Activated CD4-positive, alpha-beta T cell treated with anti-CD3 and anti-CD28 coated beads, Interleukin-10, Interleukin-2, amounts not matched to agents 100 ng/mL and 50 ng/mL, durations not matched to agents 16 hours and 8 hours (primary cell): ENCODE measurements at places on chromosomes 11 and 22.

GRCh38 chr11:19448651-19449050 lies 207.9 kb upstream of the E2F8 start:
- DNase-seq = no peak

GRCh38 chr22:40107244-40107643 lies 70.5 kb upstream of the TNRC6B start:
- peak; percentile 42 for DNase-seq

DNA sequence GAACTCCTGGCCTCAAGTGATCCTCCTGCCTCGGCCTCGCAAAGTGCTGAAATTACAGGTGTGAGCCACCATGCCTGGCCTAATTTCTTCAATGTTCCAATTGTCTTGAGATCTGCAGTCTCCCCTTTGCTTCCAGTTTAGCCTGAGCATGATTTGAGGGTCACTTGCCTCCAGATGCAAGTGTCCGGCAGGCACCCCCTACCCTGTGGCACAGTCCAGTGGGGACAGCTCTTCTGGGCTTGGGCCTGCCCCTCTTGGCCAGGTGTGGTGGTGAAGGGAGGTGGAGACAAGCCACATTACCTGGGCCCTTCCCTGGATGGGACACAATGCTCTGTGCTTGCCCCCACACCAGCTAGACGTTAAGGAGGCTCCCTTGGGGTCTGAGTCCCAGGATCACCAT lies 21.3 kb upstream of the CACNG2 start:
- no peak for DNase-seq

- no peak for DNase-seq
These were observed 17.6 kb upstream of the CADM1 start for GRCh38 chr11:115521825-115522224.

- DNase-seq = no peak
These were observed 23.1 kb upstream of the SEPTIN5 start for GRCh38 chr22:19691007-19691720.

DNA sequence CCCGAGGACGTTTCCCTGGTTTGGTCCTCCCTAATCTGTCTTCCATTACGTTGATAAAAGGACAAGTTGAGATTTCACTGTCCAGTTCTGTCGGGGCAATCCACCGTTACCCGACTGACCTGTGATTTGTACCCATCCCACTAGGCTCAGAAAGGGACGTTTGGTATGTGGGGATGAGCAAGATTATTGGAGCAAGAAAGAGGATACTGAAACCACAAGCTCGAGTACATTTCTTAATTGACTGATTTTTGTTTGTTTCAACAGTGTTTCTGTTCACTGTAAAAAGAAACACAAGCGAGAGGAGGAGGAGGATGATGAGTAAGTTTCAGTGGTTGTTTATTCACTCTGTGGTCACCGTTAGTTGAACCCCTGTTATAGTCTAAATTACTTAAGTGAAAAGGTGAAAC lies 969 bp downstream of the CCDC117 start:
- DNase-seq = peak; percentile 80

- no peak for DNase-seq
These were observed 315.8 kb downstream of the CTTN start for GRCh38 chr11:70713988-70714665.

DNA sequence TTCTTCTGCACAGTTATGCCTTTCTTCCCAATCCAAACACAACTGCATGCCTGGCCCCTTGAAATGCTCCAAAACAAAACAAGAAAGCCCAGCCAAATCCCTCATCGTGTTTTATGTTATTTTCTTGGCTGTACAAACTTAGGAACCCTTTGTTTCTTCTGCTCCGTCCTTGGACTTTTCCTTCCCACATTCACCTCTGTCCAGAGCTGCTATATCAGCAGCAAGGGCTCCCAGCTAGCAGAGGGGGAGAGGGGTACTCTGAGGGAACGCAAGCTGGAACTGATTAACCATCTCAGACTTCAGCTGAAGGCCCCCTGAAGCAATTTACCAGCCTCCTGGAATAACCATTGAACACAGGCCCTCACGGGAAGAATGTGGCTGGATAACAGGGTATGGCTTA lies 214.7 kb downstream of the TENM4 start:
- no peak for DNase-seq

GRCh38 chr11:134639586-134640330 lies 227.7 kb upstream of the B3GAT1 start:
- no peak for DNase-seq

GRCh38 chr11:97118614-97119200 lies 728.9 kb downstream of the JRKL start:
- no peak for DNase-seq

DNA sequence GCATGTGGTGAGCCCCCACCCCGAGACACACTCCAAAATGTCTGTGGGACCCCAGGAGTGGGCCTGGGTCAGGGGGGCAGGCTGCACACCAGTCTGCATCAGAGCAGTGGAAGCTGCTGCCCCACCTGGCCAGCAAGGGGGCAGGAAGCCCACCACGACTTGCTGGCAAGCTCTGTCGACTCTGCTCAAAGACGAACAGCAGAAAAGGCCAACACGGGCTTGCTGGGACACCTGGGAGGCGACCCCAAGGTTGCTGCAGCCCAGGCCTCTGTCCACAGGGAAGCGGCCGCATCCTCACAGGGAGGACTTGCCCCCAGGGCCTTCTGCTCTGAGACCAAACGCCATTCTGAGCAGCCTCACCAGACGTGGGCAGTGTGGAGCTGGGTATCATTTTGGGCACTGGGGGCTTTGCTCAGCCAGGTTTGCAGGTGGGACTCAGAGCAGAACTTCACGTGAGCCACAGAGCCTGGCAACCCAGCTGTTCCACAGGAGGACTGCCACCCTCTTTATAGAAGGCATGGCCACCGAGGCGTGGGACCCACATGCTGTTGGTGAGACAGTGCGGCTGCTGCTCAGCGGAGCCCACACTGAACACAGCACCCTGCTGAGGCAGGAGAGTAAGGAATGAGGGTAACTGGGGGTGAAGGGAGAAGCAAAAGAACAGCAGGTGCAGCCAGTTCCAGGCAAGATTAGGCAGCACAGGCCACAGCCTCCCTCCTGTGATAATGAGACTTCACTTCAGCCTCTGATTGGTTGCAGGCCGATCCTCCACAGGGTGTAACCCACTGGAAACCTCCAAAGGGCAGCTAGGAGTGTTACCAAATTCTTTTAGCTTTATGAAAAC lies 11.0 kb downstream of the IL17REL start:
- no peak for DNase-seq

DNA sequence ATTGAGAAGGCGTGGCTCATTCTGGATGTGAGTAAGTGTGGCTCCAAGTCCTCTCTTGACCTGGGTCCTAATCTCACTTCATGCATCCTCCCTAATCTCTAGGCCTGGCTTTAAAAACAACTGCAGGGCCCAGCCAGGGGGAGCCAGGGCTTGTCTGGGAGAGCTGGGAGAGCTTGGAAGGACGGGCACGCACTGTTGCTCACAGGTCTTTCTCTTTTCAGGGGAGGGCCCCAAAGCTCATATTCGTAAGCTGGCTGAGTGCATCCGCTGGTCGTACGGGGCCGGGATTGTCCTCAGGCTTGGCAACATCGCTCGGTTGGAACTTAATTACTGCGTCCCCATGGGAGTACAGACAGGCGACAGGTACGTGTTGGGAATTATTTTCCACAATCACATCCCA lies 34.1 kb upstream of the PARVB start:
- DNase-seq = no peak

GRCh38 chr11:86664930-86665329 lies 7.5 kb downstream of the ME3 start:
- DNase-seq = no peak

GRCh38 chr22:25448435-25449051 lies 115.9 kb upstream of the GRK3 start:
- DNase-seq = peak; percentile 22

DNA sequence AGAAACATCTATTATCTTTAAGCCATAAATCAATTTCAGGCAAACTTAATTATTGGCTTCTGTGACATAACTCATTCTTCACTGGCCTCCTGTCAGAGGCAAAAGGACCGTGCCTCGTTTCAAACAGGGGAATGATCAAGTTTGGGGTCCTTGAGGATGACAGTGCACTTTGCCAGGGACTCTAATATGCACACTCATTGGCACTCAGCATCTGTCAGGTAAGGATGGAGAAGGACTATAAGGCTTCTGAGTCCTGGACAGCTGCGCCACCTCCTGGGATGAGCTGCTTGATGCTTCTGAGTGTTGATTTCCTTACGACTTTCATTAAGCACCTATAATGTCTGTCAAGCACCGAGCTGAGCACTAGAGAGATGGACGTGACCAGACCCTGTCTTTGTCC lies 20.2 kb downstream of the BPIFC start:
- peak; percentile 26 for DNase-seq

GRCh38 chr22:24433828-24434470 lies 6.5 kb downstream of the ADORA2A start:
- peak; percentile 85 for DNase-seq

- no peak for DNase-seq
These were observed 16.2 kb downstream of the LRRC32 start for GRCh38 chr11:76654298-76654851.

DNA sequence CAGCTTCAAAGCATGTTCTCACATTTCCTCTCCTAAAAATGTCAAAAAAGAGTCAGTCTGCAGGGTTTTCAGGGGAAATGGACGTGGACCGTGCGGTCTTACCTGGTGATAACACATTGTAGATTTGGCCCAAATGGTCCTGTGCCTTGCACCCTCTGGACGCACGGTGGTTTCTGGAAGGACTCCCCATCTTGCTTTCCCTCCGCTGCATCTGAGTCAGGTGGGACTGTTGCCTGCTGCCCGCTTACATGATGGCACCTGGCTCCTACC lies 1290.1 kb downstream of the TBC1D22A start:
- no peak for DNase-seq

DNA sequence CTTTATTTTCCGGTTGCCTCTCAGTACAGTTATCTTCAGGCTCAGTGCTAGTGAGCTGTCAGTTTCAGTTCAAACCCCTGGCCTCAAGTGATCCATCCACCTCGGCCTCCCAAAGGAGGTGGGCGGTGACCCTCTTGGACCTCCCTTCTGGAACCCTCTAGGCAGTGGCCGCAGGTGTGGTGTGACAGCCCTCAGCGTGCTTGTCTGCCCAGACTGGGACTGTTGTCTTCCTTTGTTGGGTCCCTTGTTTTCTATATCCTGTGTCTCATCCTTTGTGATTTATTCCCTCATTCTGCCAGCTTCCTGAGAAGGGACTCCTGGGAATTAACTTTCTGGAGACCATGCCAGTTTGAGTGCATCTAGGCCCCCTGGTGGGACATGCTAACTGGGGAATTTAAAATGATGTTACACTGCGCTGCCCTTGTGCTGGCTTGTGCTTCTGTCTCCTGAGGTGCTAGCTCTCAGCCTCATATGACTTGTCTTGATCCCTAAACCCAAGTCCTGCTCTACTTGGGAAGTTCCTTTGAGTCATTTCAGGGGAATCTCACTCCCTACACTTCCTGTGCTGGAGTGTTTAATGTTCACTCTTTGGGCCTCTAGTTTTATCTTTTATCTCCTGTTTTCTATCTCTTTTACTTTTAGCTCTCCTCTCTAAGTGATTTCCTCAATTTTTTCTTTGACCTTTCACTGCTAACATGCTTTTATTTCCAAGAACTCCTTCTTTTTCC lies 19.4 kb downstream of the MED15 start:
- DNase-seq = no peak

- DNase-seq = peak; percentile 86
These were observed 61.5 kb upstream of the EED start for GRCh38 chr11:86182976-86183584.

GRCh38 chr11:87712802-87713202 lies 462.4 kb downstream of the RAB38 start:
- no peak for DNase-seq

DNA sequence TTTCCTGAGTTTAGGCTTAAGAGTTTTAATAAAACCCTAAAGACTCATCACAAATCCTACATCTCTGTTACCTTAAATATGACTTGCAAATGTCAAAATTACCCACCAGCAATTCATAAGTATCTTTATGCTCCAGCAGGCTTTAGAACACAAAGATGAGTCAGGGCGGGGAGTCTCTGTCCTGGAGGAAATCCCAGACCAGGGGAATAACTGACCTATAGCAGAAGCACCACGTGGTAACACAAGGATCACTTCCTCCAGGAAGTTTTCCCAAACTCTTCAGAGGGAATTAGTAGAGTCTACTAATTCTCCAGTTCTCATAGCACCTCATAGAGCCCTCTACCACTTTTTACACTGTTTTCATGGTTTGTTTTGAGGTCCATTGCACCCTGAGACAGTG lies 217.0 kb downstream of the NAV2 start:
- DNase-seq = no peak

DNA sequence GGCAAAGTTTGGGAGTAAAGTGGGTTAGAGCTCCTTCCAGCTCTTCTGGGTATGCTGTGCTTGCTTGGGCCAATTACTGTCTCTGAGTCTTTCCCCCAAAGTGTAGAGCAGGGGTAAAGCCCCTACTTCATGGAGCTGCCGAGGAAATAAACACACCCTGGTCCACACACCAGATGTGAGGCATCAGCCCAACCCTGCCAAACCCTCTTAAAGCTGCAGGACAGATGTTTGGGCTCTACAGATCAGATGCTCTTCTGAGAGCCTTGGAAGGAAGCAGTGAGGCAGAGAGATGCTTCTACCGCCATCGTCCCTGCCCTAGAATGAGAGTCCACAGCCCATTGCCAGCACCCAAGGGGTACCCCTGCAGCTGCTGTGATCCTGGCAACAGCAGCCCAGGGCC lies 64.7 kb downstream of the ELFN2 start:
- DNase-seq = no peak

DNA sequence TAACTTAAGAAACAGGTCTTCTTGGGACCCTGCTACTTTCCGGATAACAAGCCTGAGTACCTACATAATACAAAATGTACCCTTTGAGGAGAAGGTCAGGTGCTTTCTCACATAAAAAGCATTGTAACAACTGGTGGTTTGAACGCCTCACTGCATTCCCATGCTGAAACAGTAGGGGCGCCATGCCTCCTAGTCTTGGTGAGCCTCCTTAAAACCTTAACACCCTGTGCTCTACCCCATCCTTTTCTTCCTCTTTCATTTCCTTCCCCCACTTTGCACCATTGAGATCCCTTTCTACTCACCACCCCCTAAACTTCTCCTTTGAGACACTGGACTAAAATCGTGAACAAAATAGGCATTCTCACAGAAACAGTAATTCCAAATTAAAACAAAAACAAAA lies 729.3 kb downstream of the NTM start:
- DNase-seq = no peak

- no peak for DNase-seq
These were observed 8.1 kb downstream of the CLPB start for GRCh38 chr11:72426103-72426757.

GRCh38 chr22:29139965-29140782 lies 65.5 kb upstream of the EMID1 start:
- no peak for DNase-seq
